NCI-H2081 treated with DMSO at 0.1 percent for 48 hours (cell line): ENCODE measurements at places on chromosomes 11 and 22.

GRCh38 chr11:112606656-112607055 lies 346.0 kb upstream of the PLET1 start:
- no peak for DNase-seq

GRCh38 chr11:60305906-60306619 lies 21.0 kb upstream of the MS4A6E start:
- no peak for DNase-seq

DNA sequence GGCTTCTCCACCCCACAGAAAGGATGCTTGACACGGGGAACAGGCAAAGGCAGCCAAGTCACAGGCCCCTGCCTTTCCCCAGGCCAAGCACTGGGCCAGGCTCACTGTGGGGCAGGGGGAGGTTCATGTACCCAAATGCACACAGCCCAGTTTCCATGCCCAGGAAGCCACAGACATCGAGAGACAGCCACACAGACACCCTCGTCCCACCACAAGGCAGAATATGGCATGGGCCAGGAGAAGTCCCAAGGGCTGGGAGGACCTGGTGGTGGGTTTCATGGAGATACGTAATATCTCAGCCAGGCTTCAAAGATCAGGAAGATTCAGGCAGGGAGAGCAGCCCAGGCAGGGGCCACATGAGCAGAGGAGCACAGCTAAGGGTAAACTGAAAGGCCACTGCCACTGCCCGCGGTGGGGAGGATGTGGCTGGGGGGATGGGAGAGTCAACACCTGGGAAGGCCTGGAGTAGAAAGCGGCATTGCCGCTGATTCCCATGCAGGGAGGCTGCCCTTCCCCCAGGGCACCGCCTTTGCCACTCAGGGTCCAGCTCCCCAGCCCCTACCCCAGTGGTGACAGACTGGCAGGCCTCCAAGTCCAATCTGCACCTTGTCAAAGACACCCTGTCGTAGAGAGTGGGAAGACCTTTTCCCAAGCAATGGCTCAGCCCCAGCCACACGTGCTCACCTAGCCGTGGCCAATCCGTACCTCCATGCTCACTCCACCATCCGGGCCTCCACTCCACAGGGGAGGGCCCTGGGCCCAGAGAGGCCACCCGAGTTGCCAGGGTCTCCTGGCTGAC lies 2.4 kb upstream of the MFNG start:
- DNase-seq: no peak

DNA sequence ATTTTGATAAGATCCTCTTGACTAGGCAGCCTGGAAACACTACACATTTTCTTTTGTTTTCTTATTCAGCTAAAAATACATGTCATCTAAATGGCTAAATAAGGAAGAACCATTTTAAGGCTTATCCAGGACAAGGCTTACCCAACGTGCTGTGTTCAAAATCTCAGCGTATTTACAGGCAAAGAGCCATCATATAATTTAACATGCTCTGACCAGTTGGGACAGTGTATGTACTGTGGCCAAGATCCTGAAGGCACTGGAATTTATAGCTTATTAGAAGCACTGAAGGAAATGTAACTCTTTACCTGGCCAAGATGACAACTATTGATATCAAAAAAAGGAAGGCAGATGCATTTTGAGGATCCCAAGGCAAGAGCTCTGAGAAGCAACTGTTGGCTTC lies 71.1 kb downstream of the PPFIBP2 start:
- DNase-seq: no peak

DNA sequence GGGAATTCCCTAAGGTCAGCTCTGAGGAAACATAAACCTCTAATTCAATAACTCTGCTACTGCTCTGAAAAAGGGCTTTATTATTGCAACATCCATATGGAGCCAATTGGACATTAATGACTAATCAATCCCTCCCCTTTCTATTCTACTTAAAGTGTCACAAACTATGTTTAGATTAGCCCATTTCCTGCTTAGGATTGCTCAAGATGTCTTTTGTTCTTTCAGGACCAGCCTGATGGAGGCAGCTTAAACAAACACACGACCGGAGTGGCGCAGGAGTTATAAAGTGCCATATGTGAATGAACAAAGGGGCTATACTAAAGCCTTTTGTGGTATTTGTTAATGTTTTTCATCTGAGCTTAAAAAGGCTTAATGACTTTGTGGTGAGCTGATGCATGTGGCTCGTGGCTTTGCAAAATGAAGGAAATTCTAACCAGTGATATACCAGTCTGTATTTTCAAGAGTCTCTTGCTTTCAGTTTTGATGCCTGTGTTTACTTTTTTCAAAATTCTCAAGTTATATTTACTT lies 354.4 kb downstream of the SOX6 start:
- DNase-seq: peak; percentile 12

DNA sequence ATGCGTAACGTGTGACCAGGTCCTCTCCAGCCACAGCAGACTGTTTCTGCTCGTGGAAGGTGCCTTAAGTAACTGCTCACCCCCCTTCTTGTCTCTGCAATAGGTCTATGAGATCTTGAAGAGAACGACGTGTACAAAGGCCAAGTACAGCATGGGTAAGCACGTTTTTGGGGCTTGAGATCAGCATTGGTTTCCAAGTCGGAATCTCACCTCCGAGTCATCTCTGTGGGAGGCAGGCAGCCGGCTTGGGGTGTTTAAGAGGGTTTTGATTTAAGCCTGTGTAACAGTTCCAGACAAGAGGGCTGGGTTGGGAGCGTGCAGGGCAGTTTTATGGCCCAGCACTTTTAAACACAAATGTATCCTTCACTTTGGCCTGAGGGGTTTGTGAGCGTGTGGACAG lies 30.1 kb downstream of the ANO1 start:
- DNase-seq: no peak

DNA sequence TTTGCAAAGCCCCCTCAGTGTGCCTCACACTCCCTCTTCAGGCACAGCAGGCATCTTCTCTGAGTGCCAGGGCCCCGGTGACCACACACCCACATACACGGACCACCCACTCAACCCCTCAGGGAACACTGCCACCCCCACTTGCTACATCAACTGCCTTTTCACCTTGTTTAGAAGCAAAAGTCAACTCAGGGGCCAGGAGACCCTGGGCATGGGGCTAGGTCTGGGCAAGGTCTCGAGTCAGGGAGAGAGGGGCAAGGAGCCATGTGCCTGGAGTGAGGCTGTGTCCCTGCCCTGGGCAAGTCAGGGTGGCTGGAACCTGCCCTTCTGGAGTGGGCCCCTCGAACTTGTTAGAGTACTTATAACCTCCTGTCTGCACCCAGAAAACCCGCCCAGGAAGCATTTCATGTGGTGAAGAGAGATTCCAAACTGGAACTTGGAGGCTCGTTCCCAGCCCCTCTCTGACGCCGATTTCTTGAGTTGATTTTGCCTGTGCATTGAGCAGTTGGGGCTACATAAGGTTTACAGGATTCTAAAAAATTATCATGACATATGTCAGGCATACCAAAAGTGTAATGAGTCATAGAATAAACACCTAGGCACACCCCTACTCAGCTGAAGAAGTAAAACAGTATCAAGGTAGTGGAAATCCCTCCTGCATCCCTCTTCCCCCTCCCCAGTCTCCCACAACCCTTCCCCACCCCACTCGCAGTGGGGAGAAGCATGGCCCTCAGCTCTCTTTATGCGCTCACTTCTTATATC lies 74.3 kb downstream of the MYEOV start:
- DNase-seq: no peak

GRCh38 chr11:75492181-75492820 lies 33.4 kb downstream of the GDPD5 start:
- DNase-seq: no peak

GRCh38 chr11:8034604-8035190 lies 46.3 kb upstream of the TUB start:
- DNase-seq: no peak

GRCh38 chr11:58625086-58625485 lies 2.6 kb downstream of the CNTF start:
- DNase-seq: no peak

DNA sequence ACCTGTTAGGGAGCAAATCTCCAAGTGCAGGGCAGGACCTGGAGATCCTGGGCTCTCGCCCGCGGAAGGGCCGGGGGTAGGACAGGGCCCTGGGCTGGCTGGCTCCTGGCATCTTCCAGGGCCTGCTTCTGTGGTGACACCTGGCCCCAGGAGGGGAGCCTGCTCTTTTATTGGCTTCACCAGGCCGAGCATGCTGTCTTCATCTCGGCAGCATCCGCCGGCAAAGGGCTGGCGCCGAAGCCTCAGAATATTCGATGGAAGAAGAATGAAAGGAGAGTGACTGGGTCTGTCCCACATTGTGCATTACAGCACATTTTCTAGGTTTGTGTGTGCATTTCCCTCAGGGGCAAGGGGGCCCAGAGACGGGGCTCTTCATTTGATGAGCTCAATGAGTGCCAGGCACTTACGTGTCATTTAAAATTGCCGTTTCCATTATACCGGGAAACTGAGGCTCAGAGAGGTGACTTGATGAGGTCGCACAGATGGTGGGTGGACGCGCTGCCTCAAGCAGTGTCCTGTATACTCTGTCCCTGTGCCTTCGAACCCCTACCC lies 70.0 kb downstream of the RBX1 start:
- DNase-seq: no peak

DNA sequence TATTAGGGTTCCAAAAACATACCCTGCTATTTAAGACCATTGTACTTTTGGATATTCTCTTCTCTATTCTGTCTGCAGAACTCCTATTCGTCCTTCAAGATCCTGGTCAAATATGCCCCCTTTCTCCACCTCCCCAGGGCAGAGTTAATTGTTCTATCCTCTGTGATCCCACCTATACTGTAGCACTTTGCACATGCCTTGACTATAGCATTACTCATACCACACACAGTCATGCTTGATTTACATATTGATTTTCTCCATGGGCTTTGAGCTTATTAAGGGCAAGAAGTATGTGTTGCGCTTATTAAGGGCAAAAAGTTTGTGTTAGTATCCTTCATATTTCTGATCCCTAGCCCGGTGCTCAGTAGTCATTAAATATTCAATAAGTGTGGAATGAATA lies 263.7 kb upstream of the CADM1 start:
- no peak for DNase-seq

DNA sequence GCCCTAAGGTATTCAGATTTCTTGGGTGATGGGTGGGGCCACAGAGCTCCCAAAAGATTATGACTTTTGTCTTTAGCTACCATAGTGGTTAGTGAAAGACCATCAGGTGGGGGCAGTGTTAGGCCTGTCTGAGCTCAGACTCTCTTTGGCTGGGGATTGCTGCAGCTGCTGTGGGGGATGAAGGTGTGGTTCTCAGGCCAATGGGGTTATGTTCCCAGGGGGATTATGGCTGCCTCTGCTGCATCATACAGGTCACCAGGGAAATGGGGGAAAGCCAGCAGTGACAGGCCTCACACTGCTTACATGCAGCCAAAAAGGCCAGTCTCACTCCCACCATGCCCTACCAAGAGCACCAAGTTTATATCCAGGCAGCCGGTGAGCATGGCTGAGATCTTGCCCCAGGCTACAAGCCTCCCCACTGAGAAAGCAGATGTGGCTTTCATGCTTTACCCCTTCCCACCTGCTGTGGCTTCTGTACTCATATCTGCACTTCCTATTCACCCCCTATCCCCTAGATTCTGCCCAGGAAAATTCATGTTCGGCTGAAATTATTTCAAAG lies 24.8 kb downstream of the CNTF start:
- no peak for DNase-seq

- DNase-seq: no peak
Observed at GRCh38 chr11:19968860-19969259, 191.4 kb downstream of the DBX1 start.

DNA sequence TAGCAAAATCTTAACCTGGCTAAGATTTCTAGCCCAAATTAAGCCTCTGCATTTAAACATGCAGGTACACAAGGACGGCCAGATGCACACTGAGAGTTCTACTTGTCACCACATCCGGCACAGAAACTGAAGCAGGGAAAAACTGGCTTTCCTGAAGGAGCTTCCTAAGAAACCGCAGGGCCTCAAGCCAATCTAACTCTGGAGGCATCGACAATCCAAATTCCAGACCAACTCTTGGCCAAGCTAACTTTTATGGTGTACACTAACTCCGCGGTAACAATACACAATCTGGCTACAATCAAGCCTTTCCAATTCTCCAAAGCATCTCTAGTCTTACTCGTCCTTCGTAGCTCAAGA lies 1.2 kb downstream of the MSANTD2 start:
- DNase-seq: no peak

DNA sequence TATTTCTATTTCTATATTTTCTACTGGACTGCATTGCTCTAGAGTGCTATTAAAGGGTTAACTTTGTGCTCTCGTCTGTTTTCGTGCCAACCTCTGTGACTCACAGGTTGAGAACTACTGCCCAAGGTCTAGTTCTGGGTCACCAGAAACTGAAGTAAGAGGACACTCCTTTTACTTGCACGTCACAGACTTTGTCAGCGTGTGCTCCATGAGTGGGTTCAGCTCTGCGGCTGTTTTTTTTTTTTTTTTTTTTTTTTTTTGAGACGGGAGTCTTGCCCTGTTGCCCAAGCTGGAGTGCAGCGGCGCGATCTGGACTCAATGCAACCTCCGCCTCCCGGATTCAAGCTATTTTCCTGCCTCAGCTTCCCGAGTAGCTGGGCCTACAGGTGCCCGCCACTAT lies 49.8 kb downstream of the CLMP start:
- DNase-seq: no peak

DNA sequence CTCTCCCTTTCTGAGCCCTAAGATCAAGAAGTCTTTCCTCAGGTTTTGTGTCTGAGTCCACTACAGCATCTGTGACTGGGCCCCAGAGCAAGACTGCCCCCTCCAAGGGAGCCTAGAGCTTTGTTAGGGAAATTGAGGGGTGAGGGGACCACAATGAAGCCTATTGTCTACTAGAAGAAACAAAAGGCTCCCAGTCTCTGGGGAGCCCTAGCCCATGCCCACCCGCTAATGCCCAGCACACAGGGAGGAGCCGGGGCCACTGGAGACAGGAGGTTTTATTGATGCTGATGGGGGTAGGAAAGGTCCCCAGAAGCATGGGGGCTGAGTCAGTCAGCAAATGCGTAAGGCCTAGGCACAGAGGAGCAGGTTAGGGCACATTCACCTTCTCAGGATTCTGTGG lies 14.0 kb downstream of the RHOG start:
- no peak for DNase-seq

GRCh38 chr22:29886596-29886995 lies 3.6 kb downstream of the MTMR3 start:
- DNase-seq: no peak

DNA sequence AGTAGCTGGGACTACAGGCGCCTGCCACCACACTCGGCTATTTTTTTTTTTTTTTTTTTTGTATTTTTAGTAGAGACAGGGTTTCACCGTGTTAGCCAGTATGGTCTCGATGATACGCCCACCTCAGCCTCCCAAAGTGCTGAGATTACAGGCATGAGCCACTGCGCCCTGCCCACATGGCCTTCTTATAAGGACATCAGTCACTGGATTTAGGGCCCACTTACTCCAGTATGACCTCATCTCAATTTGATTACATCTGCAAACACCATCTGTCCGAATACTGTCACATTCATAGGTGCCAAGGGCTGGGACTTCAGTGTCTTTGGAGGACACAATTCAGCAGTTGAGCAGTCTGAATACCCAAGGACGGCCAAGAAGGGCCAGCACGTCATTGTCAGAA lies 8.2 kb upstream of the PRR5 start:
- no peak for DNase-seq

- DNase-seq: no peak
Observed at GRCh38 chr11:8631395-8632118, 37.5 kb upstream of the STK33 start.

DNA sequence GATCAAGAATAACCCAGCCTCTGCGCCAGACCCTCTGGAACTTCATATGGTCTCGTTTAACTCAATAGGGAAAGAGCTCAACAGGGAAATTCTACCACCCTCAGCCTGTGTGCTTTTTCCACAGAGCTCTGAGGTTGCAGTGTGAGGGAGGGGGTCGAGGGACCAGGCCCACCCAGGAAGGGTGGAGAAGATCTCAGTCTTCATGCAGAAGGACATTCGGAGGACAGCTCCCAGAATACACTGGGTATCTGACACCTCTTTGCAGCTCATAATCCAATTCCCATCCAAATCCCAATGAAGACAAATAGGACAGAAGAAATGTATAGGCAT lies 56.6 kb downstream of the ST14 start:
- DNase-seq: no peak
